ENCODE measurements at places on chromosomes 1 and 21.

DNA sequence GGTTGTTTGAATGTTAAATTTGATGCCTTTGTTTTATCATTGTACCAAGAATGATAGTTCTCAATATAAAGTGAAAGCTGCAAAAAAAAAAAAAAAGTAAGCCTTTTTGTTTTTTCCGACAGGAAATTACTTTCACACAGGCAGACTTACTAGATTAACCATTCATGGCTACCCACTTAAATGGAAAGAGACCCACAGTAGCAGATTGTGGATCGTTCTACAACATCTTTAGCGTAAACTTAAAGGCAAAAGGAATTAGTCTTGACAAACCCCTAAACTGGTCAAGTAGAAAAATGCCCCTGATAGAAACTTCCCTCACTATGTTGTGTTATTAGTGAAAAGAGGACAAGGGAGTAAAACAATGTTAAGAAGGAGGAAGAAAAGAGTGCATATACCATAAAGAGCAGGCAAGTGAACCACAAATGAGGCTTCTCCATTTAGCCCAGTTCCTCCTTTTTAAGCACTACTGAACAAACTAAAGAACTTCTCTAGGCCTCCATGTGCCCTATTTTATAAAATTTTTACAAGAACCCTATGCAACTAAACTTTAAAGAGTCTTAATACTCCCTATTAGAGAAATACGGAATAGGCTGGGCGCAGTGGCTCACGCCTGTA is 1560.3 kb downstream of the MRPL39 start:
- DNase-seq = no peak

- DNase-seq = peak; percentile 99
These were observed at the start of gene C1orf56 for GRCh38 chr1:151047591-151047924. Gene C1orf56, plus strand, starts transcription at chr1:151047751. Its CDS starts 97 bp downstream, at chr1:151047848.

GRCh38 chr1:110433803-110434202 is 17.1 kb upstream of the PROK1 start:
- DNase-seq = no peak

DNA sequence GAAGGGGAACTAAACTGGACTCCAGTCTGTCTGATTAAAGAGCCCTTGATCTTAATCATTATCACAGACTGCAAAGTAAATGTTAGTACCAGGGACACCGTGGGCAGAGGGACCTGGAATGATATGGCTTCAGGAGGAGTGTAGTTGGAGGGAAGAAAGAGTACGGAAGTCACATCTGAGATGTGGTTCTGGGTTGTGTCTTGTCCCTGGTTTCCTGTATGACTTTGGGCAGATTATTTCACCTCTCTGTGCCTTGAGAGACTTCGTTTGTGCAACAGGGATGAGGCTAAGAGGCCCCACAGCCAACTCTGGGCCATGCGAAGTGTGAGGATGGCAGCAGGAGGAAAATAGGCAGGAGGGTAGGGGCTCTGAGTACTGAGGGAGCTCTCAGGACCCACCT is 76.1 kb upstream of the SLC2A1 start:
- DNase-seq = no peak

DNA sequence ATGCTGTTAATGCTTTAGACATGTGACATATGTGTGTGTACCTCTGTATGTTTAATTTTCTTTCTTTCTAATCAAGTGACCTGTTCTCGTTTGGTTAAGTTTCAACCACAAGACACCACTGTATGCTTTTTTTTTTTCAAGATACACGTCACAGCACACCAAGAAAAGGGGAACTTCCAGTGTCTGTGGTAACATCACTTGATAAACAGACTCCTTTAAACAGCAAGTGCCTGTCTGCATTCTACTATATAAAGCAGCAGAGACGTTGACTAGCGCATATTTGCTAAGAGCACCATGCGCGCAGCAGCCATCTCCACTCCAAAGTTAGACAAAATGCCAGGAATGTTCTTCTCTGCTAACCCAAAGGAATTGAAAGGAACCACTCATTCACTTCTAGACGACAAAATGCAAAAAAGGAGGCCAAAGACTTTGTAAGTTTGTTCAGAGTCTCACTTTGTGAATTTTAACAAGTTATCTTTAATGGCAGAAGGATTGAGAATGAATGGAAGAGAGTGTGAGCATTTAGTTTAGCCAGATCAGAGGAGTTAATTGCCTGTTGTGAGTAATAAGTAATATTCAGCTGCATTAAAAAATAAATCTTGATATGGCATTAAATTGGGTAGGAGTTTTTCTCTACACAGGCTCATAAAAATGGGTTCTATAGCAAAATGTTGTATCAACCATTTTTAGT is at the start of gene RGS1:
Gene RGS1 (plus strand): TSS at position 275 of the 691 bp plus-strand sequence. CDS start 20 bp downstream, at position 295.
- DNase-seq = no peak

GRCh38 chr1:230870916-230871315 is 2.6 kb upstream of the C1orf198 start:
- no peak for DNase-seq

DNA sequence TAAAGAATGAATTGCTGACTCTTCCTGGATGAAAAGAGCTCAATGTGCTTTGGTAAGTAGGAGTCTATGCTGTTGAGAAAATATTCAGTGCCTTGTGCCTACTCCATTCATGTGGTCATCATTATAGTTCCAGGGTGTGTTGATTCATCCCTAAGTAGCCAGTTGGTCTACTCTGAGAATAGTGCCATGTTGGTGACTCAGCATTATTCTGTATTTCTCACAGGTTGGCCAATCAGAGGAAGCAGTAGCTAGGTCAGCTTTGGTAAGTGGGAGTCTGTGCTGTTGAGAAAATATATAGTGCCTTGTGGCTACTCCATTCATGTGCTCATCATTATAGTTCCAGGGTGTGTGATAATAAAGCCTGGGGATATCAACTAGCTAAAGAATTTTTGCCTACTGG is 397.3 kb downstream of the AGBL4 start:
- no peak for DNase-seq

DNA sequence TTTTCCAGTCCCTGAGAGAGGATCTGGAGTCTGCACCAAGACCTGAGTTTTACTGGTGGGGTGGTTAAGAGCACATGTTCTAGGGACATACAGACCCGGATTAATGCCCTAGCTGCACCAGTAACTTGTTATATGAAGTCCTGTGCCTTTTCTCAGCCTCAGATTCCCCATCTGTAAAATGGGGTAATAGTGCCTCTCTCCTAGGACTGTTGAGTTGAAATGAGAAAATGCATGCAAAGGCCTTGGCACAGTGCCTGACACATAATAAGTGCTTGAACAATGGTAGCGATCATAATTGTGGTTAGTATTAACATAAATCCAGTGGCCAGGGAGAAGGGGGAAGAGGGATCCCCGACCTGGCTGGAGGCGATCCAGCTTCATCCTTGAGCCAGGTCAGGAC is 12.3 kb downstream of the AHDC1 start:
- DNase-seq = no peak

DNA sequence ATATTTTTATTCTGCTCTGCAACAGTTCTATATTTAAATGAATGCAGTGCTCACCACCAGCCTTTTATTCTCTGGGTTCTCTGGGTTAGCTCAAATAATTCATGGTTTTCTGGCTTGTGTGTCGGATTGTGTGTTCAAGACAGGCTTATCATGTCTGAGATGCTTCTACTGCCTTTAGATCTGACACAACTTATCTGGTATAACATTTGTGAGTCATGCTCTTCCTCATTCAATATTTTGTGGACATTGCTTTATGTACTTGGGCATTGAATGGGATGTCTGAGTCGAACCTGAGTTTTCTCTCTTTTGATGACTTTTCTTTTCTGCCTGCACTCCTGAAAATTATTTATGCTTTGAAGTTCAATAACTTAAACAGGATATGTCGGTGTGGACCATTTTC is 17.6 kb upstream of the PKP1 start:
- DNase-seq = no peak

- DNase-seq = no peak
These were observed 33.6 kb upstream of the FMN2 start for GRCh38 chr1:240058049-240058448.

- no peak for DNase-seq
These were observed 80.0 kb upstream of the BACH1 start for GRCh38 chr21:29218749-29219148.

- DNase-seq = no peak
These were observed 1020.2 kb downstream of the TTLL7 start for GRCh38 chr1:82978461-82979324.

DNA sequence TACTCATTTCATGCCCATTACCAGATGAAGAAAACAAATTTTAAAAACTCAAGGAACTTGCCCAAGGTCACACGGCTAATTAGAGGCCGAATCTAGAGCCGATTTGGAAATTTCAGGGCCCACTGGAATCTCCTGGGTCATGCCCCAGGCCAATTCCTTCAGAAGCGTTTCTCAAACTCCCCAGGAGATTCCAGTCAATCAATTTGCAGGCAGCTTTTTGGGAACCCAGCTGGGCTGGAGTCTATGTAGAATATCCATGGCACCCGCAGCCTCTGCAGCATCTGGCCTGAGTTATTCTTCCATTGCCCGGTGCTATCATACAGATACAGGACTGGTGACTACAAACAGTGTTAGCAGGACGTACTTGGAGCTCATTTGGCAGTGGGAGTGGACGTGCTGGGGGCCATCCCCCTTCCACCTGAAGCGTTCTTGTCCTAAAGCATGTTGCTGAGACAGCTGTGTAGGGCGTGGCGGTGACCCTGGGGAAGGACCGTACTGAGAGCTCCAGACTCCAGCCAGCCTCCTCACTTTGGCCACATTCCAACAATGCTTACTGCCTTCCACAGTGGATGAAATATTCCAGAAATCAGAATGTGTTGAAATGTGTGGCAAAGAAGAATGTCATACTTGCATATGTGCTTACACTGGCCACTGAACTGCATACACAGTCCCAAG is 38.3 kb downstream of the ABCG1 start:
- no peak for DNase-seq

DNA sequence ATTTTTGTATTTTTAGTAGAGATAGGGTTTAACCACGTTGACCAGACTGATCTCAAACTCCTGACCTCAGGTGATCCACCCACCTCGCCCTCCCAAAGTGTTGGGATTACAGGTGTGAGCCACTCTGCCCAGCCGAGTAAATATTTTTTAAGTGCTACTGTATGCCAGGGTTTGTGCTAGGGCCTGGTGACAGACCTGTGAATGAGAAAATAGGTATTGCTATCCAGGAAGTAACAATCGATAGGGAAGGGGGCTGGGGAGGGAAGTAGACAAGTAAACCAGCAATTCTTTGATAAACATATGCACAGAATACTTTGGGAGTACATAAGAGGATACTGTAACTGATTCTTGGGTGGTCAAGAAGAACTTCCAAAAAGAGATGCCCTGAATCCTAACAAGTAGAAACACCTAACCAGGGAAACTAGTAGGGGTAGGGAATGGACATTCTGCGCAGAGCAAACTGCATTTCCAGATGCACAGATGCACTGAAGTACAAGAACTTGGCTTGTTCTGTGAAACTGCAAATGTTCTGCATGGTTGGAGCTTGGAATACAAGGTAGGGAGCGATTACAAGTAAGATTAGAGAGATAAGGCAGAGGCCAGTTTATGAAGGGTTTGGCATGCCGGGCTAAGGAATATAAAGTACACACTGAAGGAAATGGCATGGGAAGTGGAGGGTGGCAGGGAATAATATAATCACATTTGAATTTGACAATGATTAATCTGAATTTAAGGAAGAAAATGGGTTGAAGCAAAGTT is 19.0 kb upstream of the DOCK7 start:
- DNase-seq = no peak

DNA sequence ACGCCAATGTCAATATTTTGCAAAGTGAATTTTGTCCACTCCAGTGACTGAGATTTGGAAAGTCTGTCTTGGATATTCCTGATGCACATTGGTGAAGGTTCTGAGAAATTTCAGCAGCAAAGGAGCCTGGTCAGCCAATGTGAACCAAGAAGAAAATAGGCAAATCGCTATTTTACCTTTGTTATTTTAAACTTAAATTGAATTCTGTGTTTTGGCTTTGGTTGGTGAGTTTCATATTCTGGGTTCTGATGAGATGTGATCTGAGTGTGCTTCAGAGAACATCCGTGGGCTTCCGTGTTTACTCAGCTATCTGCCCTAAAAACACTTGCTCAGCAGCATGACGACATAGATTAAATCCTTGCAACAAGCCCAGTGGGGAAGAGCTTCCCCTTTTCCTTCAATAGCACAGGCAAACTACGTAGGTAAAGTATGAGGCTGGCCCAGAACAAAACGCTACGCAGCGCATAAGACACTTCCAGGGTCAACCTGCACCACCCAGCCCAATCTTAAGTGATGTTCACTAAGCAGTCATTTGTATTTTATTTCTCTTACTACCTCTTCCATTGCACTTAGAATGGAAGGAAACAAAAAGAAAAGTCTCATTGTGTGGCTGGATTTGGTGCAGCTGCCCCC is 176.4 kb upstream of the KAZN start:
- DNase-seq = no peak

DNA sequence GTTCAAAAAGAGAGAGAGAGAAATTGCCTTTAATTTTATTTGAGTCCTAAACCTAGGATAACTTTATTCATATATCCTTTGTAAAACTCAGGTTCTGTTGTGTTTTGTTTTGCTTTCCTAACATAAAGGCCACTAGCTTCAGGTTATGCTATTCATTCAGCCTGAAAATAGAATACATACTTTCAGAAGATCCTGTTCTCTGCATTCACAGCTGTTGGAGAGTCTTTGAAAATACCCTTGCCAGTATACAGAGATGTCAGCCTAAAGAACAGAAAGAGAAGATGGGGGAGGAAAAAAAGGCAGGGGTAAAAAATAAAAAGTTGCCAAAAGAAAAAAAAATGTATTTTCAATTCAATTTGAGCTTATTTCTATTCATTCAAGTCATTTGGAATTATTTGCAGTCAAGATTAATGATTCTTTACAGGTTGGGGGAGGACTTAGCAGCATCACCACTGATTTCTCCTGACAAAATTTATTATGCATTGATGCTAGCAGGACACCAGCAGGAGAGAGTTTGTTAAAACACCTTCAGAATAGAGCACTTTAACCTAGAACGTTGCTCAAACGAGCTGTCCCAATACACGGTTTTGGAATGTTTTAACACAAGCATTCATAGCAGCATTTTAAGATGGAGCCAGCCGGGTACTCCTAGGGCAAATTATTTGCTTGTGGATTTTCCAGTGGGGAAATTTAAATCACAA is 318.5 kb downstream of the NTNG1 start:
- DNase-seq = no peak

DNA sequence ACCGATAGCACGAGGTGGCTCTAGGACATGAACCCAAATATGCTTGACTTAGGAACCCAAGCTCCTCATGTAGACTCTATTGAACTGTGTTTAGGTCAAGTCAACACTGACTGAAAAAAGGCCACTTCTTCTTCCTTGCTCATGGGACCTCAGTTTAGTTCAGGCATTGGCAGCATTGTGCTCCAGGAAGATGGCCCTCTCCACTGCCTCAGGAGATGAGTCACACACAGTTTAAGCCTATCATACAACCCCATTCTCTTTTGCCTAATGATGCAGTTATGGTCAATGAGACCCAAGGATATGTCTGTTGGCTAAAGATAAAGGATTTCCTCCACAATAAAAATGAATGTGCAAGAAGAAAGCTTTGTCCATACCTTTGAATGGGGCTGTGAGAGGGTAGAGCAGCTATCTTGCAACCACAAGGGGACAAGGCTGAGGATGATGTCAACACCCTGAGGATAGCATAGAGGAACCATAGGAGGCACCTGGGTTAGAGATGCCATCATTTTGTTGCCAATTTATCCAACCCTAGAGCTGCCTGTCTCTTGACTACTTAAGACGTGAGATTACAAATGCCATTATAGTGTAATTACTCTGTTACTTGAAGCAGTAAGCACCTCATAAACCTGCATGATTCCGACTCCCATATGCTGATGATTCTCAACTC is 3.0 kb upstream of the TRIM63 start:
- DNase-seq = no peak

GRCh38 chr1:243740255-243740999 is 109.6 kb downstream of the AKT3 start:
- DNase-seq = no peak
